Liver (tissue), 10 donors: ENCODE measurements at places on chromosomes 11 and 22.

DNA sequence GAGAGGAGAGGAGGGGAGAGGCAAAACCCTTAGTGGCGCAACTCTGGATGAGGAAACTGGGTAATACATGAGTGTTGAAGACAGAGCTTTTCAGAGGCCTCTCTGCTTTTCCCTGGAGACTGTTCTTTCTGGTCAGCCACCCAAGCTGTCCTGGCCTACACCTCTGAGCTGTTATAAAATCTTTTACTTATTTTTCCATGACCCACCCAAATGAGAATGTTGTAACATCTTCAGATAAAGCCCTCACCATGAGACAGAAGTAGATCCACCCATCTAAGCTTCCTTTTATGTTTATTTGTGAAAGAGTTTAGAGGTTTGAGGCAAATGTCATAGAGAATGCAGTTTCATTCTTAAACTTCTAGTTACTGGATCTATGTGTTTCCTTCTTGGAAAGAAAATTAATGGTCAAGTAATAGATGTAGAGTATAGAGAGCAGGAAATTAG lies 20.3 kb upstream of the APLP2 start:
- DNase-seq = no peak

GRCh38 chr11:103608566-103608965 lies 427.9 kb upstream of the DDI1 start:
- DNase-seq = no peak

GRCh38 chr11:86515297-86516094 lies 140.8 kb downstream of the CCDC81 start:
- DNase-seq = no peak

GRCh38 chr11:65810046-65810868 lies 23.4 kb downstream of the OVOL1 start:
- no peak for DNase-seq

- no peak for DNase-seq
Measured at GRCh38 chr22:36808721-36809344, 8.0 kb downstream of the PVALB start.

DNA sequence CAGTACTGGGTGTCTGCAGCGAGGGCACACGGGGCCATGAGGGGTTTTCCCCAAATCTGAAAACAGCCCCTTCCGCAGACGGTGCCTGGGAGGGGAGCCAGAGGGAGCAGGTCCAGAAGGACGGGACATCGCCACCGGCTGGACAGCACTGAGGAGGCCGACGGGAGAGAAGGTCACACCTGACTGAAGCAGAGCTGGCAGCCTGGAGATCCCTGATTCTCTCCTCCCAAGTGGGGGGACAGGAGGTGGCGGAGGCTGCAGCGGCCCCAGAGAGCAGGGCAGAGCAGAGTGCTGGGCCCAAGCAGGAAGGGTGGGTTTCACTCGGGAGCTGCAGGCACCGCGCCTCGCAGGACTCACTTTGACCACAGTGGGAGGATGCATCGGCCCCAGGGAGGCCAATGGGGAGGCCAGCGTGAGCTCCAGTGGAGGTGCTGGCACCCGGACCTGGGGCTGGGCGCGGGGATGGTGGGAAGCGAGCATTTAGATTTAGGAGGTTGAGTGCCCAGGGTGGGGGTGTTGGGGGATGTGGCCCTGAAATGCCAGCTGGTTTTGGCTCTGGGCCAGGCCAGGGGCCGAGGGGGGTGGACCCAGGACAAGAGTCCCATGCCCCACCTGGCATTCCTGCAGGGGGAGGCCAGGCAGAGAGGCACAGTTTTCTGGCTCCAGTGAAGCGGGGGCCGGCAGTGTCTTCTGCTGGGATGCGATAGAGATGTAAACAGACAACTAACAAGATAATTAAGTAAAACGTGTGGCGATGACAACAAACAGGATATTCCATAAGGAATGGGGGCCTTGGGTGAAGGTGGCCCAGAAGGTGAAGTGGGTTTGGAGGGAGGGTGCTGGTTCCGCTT lies 92.3 kb upstream of the FGF3 start:
- no peak for DNase-seq

GRCh38 chr11:134668796-134669195 lies 256.8 kb upstream of the B3GAT1 start:
- DNase-seq = no peak

DNA sequence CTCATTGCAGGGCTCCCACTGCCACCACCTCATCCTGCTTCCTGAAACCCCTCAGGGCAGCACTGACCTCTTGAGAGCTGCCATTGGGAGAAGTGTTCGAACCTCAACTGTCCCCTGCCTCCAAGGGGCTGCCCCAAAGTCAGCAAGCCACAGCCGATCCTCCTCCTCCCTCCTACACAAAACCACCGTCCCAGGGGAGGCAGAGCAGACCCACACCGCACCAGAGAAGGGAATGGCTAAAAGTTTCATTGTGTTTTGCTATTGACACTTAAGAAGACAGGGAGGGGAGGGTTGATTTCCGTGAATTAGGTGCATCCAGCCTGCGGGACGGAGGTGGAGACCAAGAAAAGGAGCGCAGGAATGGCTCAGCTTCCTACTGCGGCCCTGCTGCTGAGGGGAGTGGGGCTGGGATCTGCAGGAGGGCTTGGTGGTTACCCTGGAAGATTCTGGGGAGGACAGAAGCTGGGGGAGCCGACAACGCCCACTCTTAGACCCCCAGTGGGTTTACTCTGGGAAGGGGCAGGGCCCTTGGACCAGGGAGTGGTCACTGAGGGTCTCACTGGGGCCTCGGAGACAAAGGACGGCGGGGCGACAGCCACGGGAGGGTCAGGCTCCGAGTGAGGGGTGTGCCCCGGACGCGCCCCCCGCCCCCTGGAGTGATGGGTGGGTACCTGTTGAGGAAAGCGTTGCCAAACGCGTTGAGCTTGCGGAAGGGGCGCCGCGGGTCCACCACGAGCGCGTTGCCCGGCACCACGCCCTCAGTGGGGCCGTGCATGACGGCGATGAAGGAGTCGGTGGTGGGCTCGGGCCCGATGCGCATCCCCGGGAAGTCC lies 815 bp downstream of the EHD1 start:
- DNase-seq = no peak

DNA sequence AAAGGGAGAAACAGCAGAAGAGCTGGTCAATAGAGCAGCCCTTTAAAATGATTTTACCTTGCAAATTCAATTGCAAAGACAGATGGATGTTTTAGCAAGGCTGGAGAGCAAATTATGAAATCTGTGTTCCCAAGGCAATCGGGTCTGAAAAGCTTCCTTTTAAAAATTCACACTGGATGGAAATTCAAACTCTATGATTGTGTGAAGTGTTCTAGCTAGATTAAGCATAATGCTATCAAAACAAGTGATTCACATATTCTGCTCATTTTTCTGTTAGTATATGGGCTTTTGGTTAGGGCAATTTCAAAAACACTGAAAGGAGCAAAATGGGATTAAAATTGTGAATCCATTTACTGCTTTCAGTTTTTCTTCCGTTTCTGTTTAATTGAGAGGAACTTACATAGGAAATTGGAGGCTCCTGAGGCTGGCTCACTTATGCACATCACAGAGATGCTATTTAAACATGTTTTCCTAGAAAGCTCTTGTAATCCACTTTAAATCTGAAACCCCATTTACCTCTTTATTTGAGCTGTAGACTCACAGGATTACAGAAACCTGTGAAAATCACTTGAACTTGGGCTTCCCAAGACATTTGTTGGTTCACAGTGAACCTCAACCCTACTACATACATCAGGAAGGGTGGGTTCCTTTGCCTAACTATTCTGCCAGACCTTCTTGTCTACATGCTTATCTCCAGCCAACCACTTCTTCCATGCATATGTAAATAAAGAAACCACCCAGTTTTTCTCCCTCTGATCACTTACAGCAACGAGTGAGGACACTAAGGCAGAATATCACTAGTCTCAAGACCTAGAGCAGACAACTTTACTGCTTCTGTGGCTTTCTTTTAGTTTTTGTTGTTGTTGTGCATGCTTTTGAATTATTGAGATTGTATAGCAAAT lies 201.9 kb upstream of the PITPNB start:
- DNase-seq = no peak

- no peak for DNase-seq
Measured at GRCh38 chr22:48902001-48902869, 925.4 kb downstream of the BRD1 start.

GRCh38 chr11:30774496-30775232 lies 188.5 kb upstream of the MPPED2 start:
- DNase-seq = no peak

- DNase-seq = no peak
Measured at GRCh38 chr22:26692215-26692614, 34.8 kb downstream of the MIAT start.
